ENCODE measurements at places on chromosomes 7 and 10.

DNA sequence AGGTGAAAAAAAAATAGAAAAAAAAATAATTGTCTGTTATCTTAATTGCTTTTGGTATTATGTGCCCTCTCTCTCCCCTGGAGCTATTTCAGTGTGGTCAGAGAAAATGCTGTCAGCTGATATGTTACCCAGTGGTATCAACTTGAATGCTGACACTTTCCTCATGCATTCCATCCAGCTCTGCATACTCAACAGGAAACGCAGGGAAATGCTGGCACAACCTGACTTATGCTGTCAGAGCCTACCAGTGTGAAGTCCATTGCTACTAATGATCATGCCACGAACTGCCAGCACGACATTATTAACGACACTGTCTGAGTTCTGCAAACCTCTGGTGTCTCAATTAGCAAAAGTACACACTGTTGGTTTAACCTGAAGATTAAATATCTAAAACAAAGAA, 182.8 kb downstream of the ZWINT start:
- no peak for DNase-seq

DNA sequence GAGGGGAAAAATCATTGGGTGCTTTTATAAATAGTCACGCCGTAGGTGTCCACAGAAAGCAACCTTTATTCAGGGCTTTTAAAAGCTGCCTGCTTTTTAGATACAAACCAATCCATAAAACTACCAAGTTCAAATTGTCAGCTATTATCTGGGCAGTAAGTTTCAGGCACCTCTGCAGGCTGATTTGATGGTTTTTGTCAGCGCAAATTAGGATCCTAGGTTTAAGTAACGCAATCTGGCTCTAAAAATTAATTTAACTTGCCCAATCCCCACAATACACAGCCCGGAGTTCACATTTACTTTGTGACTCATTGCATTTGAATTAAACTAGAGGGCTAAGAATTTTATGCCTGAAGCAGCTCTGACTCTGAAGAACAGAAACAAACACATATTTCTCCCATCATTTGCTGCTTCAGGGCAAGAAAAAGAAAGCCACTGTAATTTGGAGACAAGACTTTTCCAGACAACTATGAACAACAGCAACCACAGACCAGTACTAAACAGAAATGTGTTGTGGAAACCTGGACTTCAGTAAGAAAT, 43.3 kb downstream of the NRP1 start:
- DNase-seq, result no peak

DNA sequence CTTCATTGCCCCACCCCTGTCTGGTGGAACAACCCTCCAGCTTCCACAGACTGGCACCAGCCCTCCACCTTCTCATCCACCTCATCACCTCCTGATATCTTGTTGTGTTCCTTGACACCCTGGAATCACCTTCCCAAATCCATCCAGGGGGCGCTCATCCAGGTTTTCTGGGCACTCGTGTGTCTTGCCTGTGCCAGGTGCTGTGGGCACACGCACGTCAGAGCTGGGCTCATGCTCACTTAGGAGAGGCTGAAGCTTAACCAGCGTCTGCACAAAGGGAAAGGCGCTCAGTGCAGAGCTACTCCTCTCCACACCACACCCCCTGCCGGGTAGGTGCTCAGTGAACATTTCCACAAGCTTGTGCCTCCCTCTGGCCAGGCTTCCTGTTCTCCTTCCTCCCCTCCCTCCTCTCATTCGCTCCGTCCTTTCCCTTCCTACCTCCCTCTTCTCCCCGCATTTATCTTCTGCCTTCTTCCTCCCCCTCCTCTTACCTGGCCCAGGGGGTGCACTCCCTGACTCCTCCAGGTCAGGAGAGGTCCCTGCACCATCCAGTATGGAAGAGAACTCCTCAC, 4.8 kb downstream of the ADCYAP1R1 start:
- no peak for DNase-seq

DNA sequence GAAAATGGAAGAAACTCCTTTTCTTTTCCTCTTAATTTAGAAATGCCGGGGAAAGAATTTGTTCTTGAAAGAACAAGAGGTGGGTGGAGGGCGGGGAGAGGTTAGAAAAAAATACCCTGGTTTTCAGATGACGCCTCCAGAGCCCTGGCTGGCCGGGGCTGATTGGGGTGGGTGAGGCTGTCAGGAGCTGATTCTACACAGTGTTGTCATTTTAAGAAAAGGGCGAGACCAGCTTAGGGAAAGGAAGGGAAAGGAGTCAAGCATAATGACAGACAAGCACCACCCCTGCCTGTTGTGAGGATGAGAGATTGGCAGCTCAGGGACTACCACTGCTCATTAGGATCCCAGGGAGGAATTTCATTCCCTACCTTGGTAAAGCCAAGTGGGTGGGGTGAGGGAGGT, 9.9 kb upstream of the FAM180A start:
- no peak for DNase-seq

- peak; percentile 22 for DNase-seq
Measured at GRCh38 chr10:107409522-107409921, 245.0 kb upstream of the SORCS1 start.

GRCh38 chr7:1956611-1957470, 275.9 kb downstream of the MAD1L1 start:
- no peak for DNase-seq

- DNase-seq, result no peak
Measured at GRCh38 chr7:134856091-134856490, 76.7 kb downstream of the CALD1 start.

- DNase-seq, result no peak
Measured at GRCh38 chr10:681670-682318, 7.7 kb downstream of the DIP2C start.

GRCh38 chr7:49425277-49425818, 348.1 kb upstream of the VWC2 start:
- DNase-seq, result no peak

GRCh38 chr10:130045091-130045652, 65.5 kb downstream of the C10orf143 start:
- DNase-seq, result no peak

- DNase-seq, result no peak
Measured at GRCh38 chr7:142307246-142307900, 49.5 kb upstream of the PRSS58 start.

GRCh38 chr10:107653832-107654287, 489.4 kb upstream of the SORCS1 start:
- DNase-seq, result peak; percentile 48

GRCh38 chr7:117231047-117231359, 91.9 kb downstream of the WNT2 start:
- no peak for DNase-seq

DNA sequence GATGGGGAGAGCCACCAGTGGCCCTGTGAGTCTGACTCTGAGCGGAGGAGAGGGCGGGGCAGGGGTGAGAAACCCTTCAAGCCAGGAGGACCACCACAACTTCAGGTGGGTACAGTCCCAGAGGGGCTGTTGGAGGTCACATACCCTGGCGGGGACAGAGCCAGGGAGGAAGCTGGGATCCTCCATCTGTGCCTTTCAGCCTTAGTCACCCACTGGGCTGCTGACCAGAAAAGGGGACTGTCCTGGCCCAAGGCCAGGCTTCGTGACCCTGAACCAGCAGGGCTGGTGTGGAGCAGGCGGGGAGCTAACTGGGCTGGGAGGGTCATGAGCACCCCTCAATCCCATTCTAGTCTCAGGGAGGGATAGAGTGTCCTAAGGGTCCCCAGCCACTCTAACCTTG, 1.5 kb upstream of the CALHM3 start:
- no peak for DNase-seq

GRCh38 chr10:11250304-11250703, 232.6 kb downstream of the CELF2 start:
- no peak for DNase-seq

DNA sequence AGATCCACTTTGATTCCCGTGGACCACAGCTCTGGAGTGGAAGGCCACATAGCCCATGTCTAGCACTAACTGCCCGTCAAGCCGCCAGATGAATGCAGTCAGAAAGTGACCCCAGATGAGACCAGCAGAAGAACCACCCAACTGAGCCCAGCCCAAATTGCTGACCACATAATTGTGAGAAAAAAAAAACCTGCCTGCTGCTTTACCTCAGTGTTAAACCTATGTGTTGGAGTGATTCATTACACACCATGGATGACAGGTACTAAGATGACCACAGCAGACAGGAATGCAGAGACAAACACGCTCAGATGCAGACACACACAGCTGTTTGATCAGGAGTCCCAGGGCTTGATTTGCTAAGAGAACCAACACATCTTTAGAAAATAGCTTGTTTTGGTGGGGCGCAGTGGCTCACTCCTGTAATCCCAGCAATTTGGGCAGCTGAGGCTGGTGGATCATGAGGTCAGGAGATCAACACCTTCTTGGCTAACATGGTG, 168.1 kb upstream of the PPP2R2D start:
- DNase-seq, result no peak

DNA sequence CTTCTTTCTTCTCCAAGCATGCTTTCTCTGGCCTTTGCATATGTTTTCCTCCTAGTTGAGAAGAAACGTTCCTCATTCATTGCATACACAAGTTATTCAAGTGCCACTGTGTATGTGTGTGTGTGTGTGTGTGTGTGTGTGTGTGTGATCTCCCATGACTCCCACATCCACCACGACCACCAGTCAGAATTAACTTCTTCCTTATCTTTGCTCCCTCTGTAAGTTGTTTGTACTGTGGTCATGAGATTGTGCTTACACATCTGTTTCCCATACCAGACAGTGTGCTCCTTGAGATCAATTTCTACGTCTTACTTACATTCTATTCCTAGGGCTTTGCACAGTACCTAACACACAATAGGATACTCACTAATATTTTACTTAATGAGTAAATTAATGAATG, 22.4 kb upstream of the FAM13C start:
- no peak for DNase-seq

GRCh38 chr7:21113609-21114415, 314.1 kb upstream of the SP4 start:
- no peak for DNase-seq

DNA sequence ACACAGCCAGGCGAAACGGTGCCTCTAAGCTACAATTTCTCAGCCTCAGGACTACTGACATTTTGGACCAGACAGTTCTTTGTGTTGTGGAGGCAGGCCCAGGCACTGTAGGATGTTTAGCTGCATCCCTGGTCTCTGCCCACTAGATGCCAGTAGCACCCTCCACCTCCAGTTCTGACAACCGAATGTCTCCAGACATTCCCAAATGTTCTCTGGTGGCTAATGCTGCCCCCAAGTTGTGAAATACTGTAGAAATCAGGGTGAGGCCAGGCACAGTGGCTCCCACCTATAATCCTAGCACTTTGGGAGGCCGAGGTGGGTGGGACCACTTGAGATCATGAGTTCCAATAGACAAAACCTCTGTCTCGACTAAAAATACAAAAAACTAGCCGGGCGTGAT, 18.2 kb downstream of the HNRNPF start:
- no peak for DNase-seq

GRCh38 chr7:106858618-106859532, 6.2 kb upstream of the PIK3CG start:
- DNase-seq, result peak; percentile 14

DNA sequence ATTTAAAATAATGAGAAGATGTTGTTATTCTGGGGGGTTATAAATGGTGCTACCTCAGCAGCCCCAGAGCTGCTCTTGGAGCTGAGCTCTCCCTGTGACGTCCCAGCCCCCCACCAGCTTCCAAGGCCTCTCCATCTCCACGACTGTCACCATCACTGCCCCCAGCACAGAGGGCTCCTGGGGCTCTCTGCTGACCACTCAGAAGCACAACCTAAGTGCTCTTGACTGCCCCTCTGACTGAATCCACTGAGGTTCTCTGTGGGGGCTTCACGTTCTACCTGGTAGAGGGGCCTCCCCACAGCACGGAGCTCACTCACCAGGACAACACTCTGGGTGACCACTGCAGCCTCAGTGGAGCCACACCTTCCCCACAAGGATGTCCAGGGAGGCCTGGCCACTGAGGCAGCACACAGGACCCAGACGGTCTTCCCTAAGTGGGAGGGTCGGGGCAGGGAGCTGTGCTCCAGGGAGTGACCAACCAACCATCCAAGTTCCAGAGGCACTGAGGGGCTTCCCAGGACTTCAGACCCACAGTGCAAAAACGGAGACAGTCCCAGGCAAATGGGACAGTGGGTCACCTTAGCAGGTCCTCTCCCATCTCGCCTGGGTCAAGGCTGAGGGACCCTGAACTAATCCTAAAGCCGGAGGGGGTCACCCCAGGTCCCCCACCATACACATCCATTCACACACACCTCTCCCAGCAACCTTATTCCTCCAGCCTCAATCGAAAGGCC, 121.0 kb upstream of the PPP2R2D start:
- DNase-seq, result no peak

DNA sequence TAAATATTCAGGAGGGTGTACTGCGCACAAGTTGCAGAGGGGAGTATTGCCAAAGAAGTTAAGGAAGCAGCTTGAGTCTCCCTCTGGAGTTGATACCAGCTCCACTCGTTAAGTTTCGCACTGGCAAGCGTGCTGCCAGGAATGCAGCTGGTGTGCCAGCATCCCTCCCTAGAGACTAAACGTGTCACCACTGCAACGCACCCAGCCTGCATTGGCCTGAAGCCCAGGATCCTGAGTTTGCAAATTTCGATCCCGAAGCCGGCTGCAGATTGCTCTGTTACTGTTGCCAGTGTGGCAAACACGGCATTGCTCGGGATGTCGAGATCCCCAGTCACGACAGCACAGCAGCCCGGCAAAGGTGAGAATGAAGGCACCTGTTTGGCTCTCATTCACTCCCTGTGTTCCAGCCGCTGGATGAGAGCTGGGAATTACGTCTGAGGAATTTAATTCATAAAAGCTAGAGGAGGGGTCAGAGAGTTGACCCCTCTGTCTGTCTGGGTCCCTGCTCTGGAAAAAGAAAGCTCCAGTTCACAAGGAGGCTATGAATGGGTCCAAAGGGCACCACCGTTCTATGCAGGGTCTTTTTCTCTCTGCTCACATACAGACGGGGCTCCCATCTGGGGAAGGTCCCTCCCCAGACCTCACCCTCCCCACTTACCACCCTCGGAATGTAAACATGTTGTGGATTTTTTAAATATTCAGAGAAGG, 61.0 kb downstream of the NRP1 start:
- DNase-seq, result peak; percentile 92

DNA sequence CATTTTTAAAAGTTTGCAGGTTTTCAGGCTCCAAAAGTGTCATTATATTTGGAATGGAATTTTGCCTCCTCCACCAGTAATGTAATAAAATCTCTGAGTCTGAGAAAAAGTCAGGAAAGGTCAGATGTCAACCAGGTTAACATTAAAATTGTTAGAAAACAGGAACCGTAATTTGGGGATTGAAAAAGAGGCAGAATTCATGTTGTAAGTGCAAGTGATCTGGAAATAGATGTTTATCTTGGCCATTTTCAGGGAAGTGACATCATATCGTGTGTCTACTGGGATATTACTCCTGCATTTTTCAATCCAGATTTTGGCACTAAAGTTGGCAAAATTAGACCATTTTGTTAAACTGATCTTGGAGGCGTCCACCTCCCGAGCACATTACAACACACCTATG, 428.5 kb upstream of the MGMT start:
- DNase-seq, result no peak

- DNase-seq, result no peak
Measured at GRCh38 chr7:30206942-30207341, 72.2 kb downstream of the MTURN start.

- DNase-seq, result no peak
Measured at GRCh38 chr7:12233175-12233574, 22.1 kb downstream of the TMEM106B start.
